ENCODE measurements at places on chromosomes 4 and X.

DNA sequence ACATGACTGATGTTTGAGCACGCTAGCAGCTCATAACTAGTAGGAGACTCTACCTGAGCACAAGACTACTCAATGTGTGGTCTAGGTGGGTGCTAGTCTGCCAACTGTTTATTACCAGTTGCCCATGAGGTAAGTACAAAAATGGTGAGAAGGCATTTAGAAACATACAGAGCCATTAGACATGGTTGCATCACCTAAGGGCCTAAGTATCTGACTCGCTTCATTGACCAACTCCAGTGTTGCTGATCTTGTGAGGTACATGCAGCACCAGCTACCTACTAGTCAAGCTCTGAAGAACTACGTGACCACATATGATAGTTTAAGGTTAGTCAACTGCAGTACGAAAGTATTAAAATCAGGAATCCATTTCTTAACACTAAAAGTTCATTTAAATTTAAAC, 39.9 kb downstream of the APBB2 start:
- H3K27me3 ChIP-seq = no peaks in the 10 kb centered on the region
- H3K36me3 ChIP-seq = no peaks in the 10 kb centered on the region
- no peak for DNase-seq
- no peak overlapping the region for H3K27ac ChIP-seq
- peaks cover 16% of the 10 kb centered on the region for H3K4me1 ChIP-seq

- no peak for DNase-seq
- H3K27me3 ChIP-seq = no peaks in the 10 kb centered on the region
- H3K36me3 ChIP-seq = no peaks in the 10 kb centered on the region
- no peak overlapping the region for H3K4me3 ChIP-seq
Measured at GRCh38 chrX:46597771-46598170, 24.2 kb downstream of the CHST7 start.

DNA sequence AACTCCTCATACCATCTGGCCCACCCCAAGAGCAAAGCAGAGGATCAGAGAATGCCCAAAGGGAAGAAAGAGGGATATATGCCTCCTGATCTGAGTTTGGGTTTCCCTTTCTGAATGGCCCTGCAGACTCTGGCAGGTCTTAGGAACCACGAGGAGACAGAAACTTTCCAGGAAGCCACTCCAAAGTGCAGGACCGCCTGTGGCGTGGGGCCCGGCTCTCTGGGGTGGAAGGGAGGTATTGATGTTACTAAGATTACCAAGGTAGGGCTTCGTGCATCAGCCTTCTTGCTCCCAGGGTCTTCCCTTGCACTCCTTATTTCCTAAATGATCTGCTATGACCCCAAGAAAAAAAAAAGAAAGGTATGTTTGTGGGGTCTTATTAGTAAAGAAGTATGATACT, 41.9 kb upstream of the SPRY1 start:
- H3K27ac ChIP-seq = no peak overlapping the region
- no peak for DNase-seq
- H3K4me1 ChIP-seq = no peaks in the 10 kb centered on the region
- H3K27me3 ChIP-seq = no peaks in the 10 kb centered on the region

- no peak overlapping the region for H3K4me3 ChIP-seq
- no peaks in the 10 kb centered on the region for H3K4me1 ChIP-seq
- no peak overlapping the region for H3K27ac ChIP-seq
Measured at GRCh38 chr4:114613560-114613959, 15.0 kb downstream of the UGT8 start.

DNA sequence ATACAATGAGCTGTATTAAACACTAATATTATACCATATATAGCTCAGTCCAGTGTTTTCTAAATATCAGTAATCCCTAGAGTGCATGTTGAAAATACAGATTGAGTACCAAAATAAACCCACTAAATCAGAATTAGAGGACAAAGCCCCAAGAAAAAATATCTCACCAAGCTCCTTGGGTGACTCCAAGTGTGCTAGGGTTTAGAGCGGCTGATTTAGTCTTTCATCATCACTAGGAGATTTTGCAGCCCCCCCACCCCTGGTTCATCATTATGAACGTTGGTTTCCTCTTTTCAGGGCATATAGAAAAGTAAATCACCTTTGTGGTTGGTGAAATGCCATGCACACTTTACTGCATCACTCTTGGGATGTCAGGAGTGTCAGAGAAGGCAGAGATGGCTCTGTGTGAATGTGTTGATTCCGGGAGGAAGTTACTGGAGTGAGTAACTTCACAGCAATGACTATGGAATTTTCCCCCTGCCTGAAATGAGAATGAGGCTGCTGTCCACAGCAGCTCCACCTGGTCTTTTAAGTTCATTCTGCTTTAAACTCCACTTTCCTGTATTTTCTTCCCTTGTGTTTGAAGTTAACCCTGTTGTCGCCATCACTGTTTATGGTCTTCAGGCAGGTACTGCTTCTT, 25.2 kb upstream of the ANAPC4 start:
- no peaks in the 10 kb centered on the region for H3K27me3 ChIP-seq
- no peak overlapping the region for H3K4me3 ChIP-seq
- no peak for DNase-seq
- H3K4me1 ChIP-seq = no peaks in the 10 kb centered on the region

Data from GM12878 (cell line).